Right kidney (tissue), 9 donors: ENCODE measurements at places on chromosomes 5 and 9.

GRCh38 chr5:98341038-98342032 is 432.1 kb upstream of the RGMB start:
- no peak for DNase-seq

DNA sequence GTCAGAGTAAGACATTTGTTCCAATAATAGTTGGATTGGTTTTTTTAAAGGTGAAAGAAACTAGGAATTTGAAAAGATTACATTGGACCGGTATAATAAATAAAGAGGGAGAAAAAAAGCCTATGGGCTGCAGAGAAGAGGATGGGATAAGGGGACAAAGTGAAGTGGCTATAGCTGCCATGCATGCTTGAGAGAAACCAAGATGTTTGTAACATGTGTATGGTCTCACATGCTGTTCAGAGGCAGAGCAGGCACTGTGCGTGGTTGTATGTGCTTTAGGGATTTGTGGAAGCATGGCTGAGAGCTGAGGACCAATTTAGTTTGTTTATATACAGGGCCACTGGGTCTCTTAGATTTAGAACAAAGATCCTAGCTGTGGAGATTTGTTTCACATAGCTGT is 32.7 kb downstream of the LNPEP start:
- DNase-seq = no peak

- no peak for DNase-seq
Observed at GRCh38 chr5:38720554-38721361, 125.1 kb upstream of the OSMR start.

- DNase-seq = no peak
Observed at GRCh38 chr9:7561527-7562080, 238.0 kb downstream of the DMAC1 start.
